ENCODE measurements at places on chromosomes 1 and 21. TPM values are rescaled to one million over a fixed set of nuclear protein-coding genes. Genes with fewer than 3 reads are reported as not detected.

DNA sequence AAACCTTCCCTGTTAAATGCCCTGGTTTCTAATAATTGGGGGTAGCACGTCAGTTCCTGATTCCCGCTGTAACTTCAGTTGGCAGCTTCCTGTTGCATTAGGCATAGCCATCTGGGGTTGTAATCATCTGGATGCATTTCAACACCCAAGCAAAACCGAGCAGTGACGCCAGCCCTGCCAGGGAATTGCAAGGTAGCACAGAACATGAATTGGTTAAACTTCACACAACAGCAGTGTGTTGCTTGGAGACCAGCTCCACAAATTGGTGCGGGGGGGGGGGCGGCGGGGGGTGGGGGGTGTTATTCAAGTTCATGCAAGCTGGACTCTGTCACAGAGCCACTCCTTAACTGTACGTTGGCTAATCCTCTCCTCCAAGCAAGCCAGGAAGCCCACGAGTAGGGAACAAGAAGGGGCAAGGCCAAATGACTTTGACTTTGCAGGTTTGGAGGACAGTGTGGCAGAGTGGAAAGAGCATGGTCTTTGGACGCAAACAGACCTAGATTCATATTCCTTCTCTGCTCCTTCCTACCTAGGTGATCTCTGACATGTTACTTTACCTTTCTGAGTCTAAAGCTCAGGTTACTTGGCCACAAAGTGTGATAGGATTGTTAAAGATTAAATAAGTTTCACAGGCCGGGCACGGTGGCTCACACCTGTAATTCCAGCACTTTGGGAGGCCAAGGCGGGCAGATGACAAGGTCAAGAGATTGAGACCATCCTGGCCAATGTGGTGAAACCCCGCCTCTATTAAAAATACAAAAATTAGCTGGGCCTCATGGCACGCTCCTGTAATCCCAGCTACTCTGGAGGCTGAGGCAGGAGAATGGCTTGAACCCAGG is 4.7 kb downstream of the LAX1 start:
- peak; percentile 39 for DNase-seq

DNA sequence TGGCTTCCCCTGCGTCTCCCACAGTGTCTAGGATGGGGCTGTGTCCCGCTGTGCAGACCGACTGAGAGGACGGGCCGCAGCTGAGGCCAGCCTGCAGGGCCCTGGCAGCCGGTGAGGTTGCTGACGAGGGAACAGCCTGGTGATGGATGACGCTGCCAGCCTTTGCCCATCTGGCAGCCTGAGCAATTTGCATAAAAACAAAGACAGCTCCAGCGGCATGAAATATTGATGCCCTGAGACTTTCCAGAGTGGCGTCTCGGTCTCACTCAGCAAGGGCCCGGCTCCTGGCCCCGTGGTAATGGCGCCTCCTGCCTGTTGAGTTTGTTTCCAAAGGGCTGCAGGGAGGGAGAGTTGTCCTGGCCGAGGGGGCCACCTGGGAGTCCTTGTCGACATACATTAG is 19.1 kb upstream of the KCNA10 start:
- DNase-seq = no peak

GRCh38 chr21:34354836-34355235 is 9.0 kb upstream of the KCNE2 start:
- no peak for DNase-seq

GRCh38 chr1:32650752-32651460 is at the start of gene RBBP4:
Gene RBBP4 (plus strand): TSS chr1:32651208. CDS start chr1:32651307, 99 bp downstream.
- peak; percentile 97 for DNase-seq

Gene SYT11
- total RNA-seq = not detected

Gene DNM3
- total RNA-seq = 1.3 TPM

GRCh38 chr1:85581802-85582686 is 1.5 kb downstream of the CCN1 start:
- peak; percentile 86 for DNase-seq

Gene SYT6
- not detected for total RNA-seq

All from HT-29 (cell line).